Hindlimb muscle (tissue), 1 donor: ENCODE measurements at places on chromosomes 1 and 21. TPM values are rescaled to one million over a fixed set of nuclear protein-coding genes. Genes with fewer than 3 reads are reported as not detected.

Gene ATAD3A
- 23.1 TPM for polyA plus RNA-seq

DNA sequence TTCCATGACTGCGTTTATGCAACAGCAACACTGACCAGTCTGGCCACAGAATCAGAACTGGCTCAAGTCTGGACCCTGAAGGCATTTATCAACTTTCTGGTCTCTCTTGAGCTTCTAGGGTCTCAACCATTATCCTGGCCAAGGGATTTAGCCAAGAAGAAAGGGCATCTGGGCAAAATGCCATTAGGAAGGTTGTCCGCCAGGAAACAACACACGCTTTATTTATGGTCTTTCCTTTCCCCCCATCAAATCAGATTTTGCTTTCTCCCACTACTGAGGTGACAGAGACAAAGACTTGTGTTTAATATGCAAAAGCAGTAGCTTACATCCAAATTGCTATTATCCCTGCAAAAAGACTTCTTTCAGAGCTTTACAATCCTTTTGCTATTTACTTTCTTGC is 81.6 kb upstream of the PPP2R5A start:
- DNase-seq: no peak

- no peak for DNase-seq
These were observed 134.7 kb downstream of the ST6GALNAC3 start for GRCh38 chr1:76209238-76209637.

GRCh38 chr1:176612791-176613190 is 149.8 kb downstream of the PAPPA2 start:
- DNase-seq: no peak

DNA sequence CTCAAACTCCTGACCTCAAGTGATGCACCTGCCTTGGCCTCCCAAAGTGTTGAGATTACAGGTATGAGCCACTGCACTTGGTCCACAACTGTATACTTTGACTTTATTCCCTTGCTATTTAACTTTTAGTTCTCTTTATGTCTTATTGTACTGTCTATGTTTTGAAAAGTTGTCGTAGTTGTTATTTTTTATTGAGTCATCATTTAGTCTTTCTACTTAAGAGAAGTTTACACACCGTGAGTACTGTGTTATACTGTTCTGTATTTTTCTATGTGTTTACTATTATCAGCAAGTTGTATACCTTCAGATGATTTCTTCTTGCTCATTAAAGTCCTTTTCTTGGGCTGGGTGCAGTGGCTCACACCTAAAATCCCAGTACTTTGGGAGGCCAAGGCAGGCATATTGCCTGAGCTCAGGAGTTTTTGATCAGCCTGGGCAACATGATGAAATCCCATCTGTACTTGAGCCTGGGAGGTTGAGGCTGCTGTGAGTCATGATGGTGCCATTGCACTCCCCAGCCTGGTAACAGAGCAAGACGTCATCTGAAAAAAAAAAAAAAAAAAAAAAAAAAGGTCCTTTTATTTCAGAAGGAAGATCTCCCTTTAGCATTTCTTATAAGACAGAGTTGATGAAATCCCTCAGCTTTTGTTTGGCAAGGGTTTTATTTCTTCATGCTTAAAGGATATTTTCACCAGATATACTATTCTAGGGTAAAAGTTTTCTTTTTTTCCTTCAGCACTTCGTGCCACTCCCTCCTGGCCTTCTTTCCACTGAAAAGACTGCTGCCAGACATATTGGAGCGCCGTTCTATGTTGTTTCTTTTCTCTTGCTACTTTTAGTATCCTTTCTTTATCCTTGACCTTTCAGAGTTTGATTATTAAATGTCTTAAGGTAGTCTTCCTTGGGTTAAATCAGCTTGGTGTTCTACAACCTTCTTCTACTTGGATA is 47.6 kb downstream of the TNFSF18 start:
- DNase-seq: no peak

Gene CTTNBP2NL
- 16.2 TPM for polyA plus RNA-seq

GRCh38 chr1:73044241-73045036 is 762.1 kb upstream of the NEGR1 start:
- DNase-seq: no peak

Gene CHIA
- polyA plus RNA-seq: not detected

DNA sequence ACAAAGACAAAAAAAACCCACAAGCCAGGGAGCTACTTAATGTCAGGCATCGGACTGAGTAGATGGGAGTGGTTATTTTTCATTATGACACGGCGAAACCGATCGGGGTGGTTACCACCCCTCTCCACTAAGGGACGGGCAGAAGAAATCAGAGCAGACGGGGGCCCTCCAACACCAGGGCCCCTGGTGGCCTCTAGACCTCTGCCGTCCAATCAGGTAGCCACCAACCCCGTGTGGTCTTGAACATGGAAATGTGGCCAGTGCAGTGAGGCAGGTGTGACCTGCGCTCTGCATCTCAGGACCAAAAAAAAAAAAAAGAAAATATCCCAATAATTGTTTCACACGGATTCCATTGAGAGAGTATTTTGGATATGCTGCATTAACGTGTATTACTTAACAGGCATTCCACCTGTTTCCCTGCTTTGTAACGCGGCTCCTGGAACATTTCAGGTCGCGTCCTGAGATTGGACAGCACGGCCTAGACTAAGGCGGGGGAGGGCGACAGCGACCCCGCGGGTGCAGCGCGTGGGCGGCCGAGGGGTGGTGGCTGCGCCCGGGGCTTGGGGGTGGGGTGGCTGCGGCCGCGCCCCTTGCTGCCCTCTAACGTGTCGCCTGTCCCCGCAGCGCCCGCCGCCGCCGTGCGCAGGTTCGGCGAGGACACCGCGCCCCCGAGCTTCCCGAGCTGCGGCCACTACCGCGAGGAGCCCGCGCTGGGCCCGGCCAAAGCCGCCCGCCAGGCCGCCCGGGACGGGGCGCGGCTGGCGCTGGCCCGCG is 48.3 kb downstream of the SIM2 start:
- DNase-seq: no peak

GRCh38 chr1:164794356-164794755 is 235.4 kb downstream of the PBX1 start:
- no peak for DNase-seq

Gene PROK1
- not detected for polyA plus RNA-seq

DNA sequence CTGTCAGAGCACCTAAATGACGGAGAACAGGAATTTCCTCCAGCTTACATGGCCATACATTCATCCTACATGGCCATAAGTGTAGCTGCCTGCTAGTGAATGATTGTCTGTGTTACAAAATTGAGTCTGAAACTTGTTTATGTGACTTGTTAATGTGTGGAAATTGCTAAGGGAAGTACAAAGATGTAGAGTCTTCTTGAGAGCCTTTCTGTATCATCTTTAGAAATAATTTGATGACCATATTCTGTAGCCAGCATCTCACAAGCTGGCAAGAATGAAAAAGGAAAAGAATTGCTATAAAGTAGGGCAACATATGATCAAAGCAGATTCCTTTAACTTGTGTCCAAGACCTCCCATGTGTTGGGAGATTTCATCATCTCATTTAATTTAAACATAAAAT is 339.2 kb upstream of the LRRC7 start:
- no peak for DNase-seq
